Neural progenitor cell (in vitro differentiated cells): ENCODE measurements at places on chromosomes 2 and 18.

- no peaks in the 10 kb centered on the region for H3K36me3 ChIP-seq
- no peak overlapping the region for H3K4me3 ChIP-seq
- H3K27ac ChIP-seq = no peak overlapping the region
- H3K27me3 ChIP-seq = peaks cover 53% of the 10 kb centered on the region
Measured at GRCh38 chr18:37483221-37483971, 82.2 kb downstream of the CELF4 start.

- H3K27ac ChIP-seq = no peak overlapping the region
- H3K4me3 ChIP-seq = no peak overlapping the region
- no peaks in the 10 kb centered on the region for H3K4me1 ChIP-seq
- no peaks in the 10 kb centered on the region for H3K36me3 ChIP-seq
Measured at GRCh38 chr18:48992133-48992532, 41.4 kb upstream of the SMAD7 start.

- DNase-seq = no peak
- no peak overlapping the region for H3K27ac ChIP-seq
- peaks cover 4% of the 10 kb centered on the region for H3K4me1 ChIP-seq
- no peaks in the 10 kb centered on the region for H3K27me3 ChIP-seq
Measured at GRCh38 chr18:22434973-22435608, 17.4 kb upstream of the CTAGE1 start.

GRCh38 chr2:4356541-4356940 lies 653.2 kb downstream of the DCDC2C start:
- H3K27ac ChIP-seq = no peak overlapping the region
- H3K36me3 ChIP-seq = no peaks in the 10 kb centered on the region
- DNase-seq = no peak
- H3K27me3 ChIP-seq = no peaks in the 10 kb centered on the region
- H3K4me3 ChIP-seq = no peak overlapping the region
- H3K4me1 ChIP-seq = peaks cover 9% of the 10 kb centered on the region

- peak; percentile 15 for DNase-seq
- no peak overlapping the region for H3K27ac ChIP-seq
- H3K36me3 ChIP-seq = no peaks in the 10 kb centered on the region
- H3K27me3 ChIP-seq = no peaks in the 10 kb centered on the region
Measured at GRCh38 chr18:26614374-26614773, 66.0 kb upstream of the KCTD1 start.

DNA sequence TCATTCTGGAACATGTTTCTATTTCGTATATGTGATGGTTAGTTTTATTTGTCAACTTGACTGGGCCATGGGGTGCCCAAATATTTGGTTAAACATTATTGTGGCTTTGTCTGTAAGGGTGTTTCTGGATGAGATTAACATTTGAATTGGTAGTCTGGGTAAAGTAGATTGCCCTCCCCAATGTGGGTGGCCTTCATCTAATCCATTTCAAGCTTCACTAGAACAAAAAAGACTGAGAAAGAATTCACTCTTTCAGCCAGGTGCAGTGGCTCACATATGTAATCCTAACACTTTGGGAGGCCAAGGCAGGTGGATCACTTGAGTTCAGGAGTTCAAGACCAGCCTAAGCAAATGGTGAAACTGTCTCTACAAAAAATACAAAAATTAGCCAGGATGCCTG lies 55.7 kb upstream of the TANC1 start:
- no peaks in the 10 kb centered on the region for H3K27me3 ChIP-seq
- no peak overlapping the region for H3K4me3 ChIP-seq
- DNase-seq = peak; percentile 24
- H3K36me3 ChIP-seq = no peaks in the 10 kb centered on the region

DNA sequence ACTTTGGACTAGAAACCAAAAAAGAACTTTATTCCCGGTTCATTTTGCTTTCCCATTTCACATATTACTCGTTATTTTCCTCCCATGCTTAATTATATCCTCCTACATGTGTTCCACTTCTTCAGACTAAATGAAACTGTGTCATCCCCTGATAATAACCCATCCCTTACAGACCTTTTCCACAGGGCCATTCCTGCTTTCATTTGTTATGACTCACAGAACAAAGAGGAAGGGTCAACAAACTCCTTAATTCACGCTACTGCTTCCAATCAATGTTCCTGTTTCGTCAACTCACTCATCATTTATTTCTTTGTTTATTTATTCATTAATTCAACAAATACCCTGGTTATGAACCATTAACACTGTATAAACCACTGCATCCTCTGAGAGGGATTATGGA lies 104.5 kb downstream of the ZEB2 start:
- no peaks in the 10 kb centered on the region for H3K4me1 ChIP-seq
- DNase-seq = no peak
- no peak overlapping the region for H3K4me3 ChIP-seq
- H3K36me3 ChIP-seq = peaks cover 20% of the 10 kb centered on the region

- no peaks in the 10 kb centered on the region for H3K36me3 ChIP-seq
- H3K4me1 ChIP-seq = no peaks in the 10 kb centered on the region
- DNase-seq = no peak
- H3K27me3 ChIP-seq = no peaks in the 10 kb centered on the region
- no peak overlapping the region for H3K27ac ChIP-seq
Measured at GRCh38 chr2:37771600-37772088, 100.2 kb upstream of the CDC42EP3 start.

- DNase-seq = no peak
- no peak overlapping the region for H3K4me3 ChIP-seq
- H3K27ac ChIP-seq = no peak overlapping the region
- no peaks in the 10 kb centered on the region for H3K36me3 ChIP-seq
Measured at GRCh38 chr2:215355801-215356200, 43.9 kb downstream of the ATIC start.

- no peaks in the 10 kb centered on the region for H3K36me3 ChIP-seq
- no peaks in the 10 kb centered on the region for H3K27me3 ChIP-seq
- no peaks in the 10 kb centered on the region for H3K4me1 ChIP-seq
- no peak overlapping the region for H3K27ac ChIP-seq
Measured at GRCh38 chr18:35835833-35836232, 136.6 kb upstream of the RMP24 start.

GRCh38 chr18:8667846-8668245 lies 37.5 kb upstream of the MTCL1 start:
- no peak for DNase-seq
- peaks cover 8% of the 10 kb centered on the region for H3K4me1 ChIP-seq
- H3K4me3 ChIP-seq = no peak overlapping the region
- H3K27ac ChIP-seq = no peak overlapping the region
- no peaks in the 10 kb centered on the region for H3K36me3 ChIP-seq
- H3K27me3 ChIP-seq = no peaks in the 10 kb centered on the region

- DNase-seq = peak; percentile 75
- peaks cover 100% of the 10 kb centered on the region for H3K27me3 ChIP-seq
- peak overlapping the region; percentile 35 for H3K4me3 ChIP-seq
- H3K27ac ChIP-seq = no peak overlapping the region
- H3K4me1 ChIP-seq = peaks cover 31% of the 10 kb centered on the region
- no peaks in the 10 kb centered on the region for H3K36me3 ChIP-seq
Measured at GRCh38 chr2:19361325-19361990, 3.0 kb upstream of the OSR1 start.

GRCh38 chr18:51447351-51448342 lies 250.2 kb upstream of the MEX3C start:
- no peak overlapping the region for H3K4me3 ChIP-seq
- H3K4me1 ChIP-seq = no peaks in the 10 kb centered on the region
- no peaks in the 10 kb centered on the region for H3K36me3 ChIP-seq
- no peak overlapping the region for H3K27ac ChIP-seq

DNA sequence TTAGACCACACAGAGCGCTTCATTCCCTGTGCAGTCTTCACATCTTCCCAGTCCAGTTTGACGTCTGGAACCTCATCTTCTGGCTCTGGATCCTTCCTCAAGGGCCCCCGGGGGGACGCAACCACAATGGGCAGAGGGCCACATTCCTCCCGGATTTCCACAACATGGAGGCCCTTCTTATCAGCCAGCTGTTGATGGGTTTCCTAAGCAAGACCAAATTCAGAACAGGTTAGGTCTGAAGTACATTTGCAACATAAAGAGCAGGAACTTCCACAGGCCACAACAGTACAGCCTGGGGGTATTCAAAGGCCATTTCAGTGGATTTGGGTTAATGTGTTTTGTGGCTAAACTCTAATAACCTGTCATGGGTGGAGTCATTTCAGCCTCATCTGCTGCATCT lies 34.2 kb downstream of the MRPS5 start:
- H3K36me3 ChIP-seq = peaks cover 6% of the 10 kb centered on the region
- H3K27ac ChIP-seq = no peak overlapping the region
- no peaks in the 10 kb centered on the region for H3K27me3 ChIP-seq
- DNase-seq = no peak
- no peaks in the 10 kb centered on the region for H3K4me1 ChIP-seq

DNA sequence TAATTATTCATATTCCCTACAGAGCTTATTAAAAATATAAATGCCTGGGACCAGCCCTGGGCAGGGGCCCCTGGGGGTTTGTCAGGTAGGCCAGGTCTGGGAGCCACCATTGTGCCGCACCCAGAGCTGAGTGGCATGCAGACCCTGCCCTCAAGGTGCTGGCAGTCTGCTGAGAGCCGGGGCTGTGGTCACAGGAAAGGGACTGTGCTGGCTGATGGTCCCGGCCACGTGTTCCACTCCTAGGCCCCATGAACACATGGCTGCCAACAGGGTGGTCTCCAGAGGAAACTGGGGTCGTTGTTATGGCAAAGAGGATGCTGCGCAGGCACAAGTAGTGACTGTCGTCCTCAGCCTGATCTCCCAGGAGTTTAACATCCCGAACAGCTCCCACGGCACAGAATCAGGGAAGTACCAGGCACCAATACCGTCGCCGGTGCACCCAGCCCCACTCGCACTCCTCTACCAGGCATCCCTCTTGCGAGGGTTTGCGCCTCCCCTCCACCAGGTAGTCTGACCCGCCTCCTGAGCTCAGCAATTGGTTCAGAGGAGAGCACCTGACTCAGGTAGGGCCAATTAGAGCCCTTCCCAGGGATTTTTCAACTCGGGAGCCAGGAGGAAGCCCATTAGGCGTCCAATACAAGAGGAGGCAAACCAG lies 39.2 kb upstream of the BIN1 start:
- no peak overlapping the region for H3K4me3 ChIP-seq
- no peaks in the 10 kb centered on the region for H3K36me3 ChIP-seq
- H3K4me1 ChIP-seq = peaks cover 9% of the 10 kb centered on the region
- no peak for DNase-seq
- H3K27ac ChIP-seq = no peak overlapping the region
- no peaks in the 10 kb centered on the region for H3K27me3 ChIP-seq

DNA sequence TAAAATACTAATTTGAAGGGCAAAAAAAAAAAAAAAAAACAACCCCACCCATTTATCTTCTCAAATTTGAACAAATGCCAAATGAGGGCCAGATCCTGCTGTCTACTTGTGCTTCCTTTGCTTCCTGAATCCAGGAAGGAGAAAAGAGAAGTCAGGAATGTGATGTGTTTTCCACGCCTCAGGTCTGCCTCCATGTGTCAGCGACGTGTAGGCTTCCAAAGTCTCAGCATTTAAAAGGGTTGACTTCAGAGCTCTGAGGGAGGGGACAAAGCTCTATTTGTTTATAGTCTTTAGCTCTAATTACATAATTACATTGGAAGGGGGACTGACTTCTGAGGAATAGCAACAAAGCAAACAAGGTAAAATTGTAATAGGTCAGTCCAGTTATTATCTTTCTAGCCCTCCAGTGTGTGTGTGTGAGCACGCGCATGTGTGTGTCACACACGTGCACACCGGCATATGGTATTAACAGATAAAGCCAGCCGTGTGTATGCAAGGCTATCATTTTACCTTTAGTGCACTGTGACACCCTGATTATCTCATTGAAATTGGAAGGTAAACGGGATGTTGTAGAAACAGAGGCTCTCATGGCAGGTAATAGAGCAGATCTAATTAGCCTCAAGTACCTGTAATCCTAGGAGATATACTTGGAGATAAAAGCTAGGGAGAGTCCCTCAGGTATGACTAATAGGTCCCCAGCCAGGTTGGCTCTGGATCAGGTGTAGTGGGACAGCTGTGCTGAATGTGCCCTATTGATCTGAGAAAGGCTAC lies 911.4 kb upstream of the ZEB2 start:
- DNase-seq = peak; percentile 63
- no peak overlapping the region for H3K4me3 ChIP-seq
- H3K27me3 ChIP-seq = no peaks in the 10 kb centered on the region
- H3K27ac ChIP-seq = no peak overlapping the region
- no peaks in the 10 kb centered on the region for H3K4me1 ChIP-seq

DNA sequence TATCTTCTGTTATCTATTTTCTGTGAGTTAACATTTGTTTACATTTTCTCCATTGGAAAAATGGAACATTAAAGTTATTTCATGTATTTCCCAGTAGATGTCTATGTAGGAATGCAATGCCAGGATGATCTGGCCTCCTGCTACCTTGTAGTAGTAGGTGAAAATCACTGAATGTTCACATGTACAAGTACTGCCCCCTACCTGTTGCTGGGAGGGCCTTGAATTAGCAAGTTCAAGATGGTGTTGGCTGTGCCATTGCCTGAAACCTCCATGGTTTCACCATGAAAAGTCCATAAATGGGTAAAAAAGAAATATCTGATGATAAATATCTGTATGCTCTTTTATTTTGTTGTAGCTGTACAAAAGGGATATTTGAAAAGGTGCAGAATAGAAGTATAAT lies 30.7 kb downstream of the XRCC5 start:
- H3K4me3 ChIP-seq = no peak overlapping the region
- H3K4me1 ChIP-seq = peaks cover 5% of the 10 kb centered on the region
- no peak overlapping the region for H3K27ac ChIP-seq
- peaks cover 54% of the 10 kb centered on the region for H3K36me3 ChIP-seq
- peak; percentile 26 for DNase-seq

DNA sequence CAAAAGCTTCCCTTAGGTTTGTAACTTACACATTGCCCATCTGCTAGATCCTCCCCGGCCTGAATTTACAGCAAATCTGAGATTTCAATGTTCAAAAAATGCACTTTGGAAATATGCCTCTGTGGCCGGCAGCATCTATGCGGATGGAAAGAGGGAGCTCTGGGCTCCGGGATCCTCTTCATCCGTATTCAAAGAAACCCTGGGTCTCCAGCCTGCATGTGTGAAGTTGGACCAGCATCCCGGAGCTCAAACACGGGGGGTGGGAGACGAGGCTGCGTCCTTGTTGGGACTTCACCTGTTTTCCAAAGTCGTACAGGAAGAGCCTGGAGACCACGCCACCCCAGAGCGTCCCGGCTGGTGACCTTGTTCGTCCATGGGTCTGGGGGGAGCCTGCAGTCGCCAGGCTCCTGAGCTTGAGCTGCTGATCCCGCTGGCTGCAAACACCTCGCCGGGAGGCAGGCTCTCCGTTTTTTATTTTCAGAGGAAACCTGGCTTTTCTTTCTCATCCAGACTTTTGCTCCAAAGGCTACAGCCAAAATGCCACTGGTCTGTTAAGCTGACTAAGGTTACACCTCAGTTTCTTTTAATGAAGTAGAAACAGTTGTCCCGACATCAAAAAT lies 77.4 kb downstream of the PTGR3 start:
- no peaks in the 10 kb centered on the region for H3K36me3 ChIP-seq
- H3K4me3 ChIP-seq = no peak overlapping the region
- no peaks in the 10 kb centered on the region for H3K4me1 ChIP-seq
- H3K27ac ChIP-seq = no peak overlapping the region
- DNase-seq = no peak
- no peaks in the 10 kb centered on the region for H3K27me3 ChIP-seq
